ENCODE measurements at places on chromosomes 1 and 21.
A peak's percentile ranks its signal among the peaks of the same experiment; 100 is the strongest.

GRCh38 chr1:175678471-175678870, 64.9 kb downstream of the TNR start:
- DNase-seq = no peak

GRCh38 chr1:17561247-17561548, 21.7 kb downstream of the ARHGEF10L start:
- no peak for DNase-seq

- no peak for DNase-seq
These were observed 4.9 kb downstream of the CACHD1 start for GRCh38 chr1:64474665-64475439.

- DNase-seq = no peak
These were observed 80.5 kb downstream of the MPZL1 start for GRCh38 chr1:167802235-167802634.

DNA sequence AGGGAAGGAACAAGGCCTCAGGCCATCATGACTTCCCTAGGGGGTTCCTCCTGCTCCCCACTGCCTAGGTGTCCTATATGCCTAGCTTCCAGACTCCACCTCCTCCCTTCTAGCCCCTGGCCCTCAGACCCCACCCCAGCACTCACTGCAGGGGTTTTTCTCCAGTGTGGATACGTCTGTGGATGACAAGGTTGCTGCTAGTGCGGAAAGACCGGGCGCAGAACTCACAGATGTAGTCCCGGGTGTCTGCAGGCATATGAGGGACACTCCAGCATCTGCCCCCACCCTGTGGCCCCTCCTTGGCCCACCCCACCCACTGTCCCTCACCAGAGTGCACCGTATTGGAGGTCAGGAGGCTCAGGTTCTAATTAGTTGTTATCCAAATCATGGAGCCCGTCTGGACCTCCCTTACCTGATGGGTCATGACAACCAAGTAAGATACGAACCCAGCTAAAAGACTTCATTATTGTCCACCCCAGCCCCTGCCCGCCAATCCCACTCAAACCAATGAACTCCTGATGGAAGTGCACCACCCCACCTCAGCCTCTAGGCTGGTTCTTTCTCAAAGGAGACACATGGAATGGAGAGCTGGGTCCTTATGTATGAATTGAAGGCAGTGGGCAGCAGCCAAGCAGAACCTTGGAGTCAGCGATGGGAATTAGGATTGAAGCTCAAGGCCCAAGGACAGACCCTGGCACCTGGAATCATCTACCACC, 8.2 kb downstream of the ZNF692 start:
- DNase-seq = no peak

- DNase-seq = peak; percentile 90
These were observed 92.6 kb upstream of the NGF start for GRCh38 chr1:115430441-115431158.

GRCh38 chr1:220149742-220150141, 55.8 kb downstream of the IARS2 start:
- no peak for DNase-seq

GRCh38 chr1:15703562-15703961, 19.4 kb downstream of the PLEKHM2 start:
- peak; percentile 80 for DNase-seq

DNA sequence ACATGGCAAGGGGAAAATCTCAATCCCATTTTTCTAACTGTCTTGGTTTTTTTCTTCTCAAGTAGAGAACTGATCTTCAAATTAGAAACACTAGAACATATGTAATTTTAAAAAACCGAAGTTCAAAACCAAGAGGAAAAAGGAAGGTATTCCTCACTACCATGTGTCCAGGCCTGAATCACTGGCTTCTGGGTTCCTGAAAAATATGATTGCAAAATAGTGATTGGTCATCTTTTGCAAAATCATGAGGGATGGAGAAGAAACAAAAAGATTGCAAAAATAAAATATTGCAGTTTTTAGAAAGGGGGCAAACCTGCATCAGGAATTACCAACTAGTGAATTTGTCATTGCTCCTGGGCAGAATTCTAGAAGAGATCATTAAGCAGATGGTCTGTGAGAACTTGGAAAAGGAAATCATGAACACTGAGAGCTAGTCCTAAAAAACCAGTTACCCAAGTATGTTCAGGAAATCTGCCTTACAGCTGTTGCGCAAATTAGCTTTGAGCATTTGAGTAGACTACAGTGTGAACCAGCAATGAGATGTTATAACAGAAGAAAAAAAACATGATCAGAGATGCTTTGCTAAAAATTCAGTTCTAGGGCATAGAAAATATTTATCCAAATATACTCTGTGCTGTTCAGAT, 49.4 kb downstream of the SPATA46 start:
- DNase-seq = no peak

GRCh38 chr21:33843216-33843615, 72.4 kb downstream of the ATP5PO start:
- no peak for DNase-seq

DNA sequence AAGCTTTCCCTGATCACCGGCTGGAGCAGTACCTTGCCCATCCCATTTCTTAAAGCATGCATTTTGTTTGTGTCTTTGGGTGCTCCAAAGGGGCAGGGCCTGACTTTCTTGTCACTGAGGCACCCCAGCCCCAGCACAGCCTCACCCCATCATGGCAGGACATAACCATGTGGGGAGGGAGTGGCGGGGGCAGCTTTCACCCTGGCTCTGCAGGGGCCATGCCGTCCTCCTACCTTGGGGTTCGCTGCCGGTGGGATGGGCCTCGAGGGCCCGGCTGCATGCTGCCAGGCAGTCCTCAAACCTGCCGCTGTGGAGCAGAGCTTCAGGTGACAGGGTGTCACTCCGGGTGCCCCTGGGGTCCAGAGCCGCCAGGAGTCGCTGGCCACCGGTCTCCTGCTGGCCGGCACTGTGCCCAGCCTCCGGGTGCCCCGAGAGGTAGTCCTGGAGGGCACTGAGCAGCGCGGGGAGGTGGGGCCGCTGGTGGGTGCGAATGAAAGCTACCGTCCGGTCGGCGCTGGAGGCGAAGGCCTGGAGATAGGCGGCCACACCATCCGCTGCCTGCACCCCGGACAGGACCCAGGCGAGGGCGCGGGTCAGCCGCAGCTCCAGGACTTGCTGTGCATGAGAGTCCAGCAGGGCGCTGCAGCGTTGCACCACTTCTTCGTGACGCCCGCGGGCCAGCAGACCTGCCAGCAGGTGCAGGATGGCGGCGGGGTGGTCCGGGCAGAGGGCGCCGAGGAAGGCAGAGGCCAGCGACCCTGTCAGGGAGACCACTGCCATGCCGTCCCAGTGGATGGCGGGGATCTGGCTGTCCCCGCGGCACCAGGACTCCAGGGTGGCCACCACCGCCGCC, 1.5 kb downstream of the TTC34 start:
- no peak for DNase-seq

DNA sequence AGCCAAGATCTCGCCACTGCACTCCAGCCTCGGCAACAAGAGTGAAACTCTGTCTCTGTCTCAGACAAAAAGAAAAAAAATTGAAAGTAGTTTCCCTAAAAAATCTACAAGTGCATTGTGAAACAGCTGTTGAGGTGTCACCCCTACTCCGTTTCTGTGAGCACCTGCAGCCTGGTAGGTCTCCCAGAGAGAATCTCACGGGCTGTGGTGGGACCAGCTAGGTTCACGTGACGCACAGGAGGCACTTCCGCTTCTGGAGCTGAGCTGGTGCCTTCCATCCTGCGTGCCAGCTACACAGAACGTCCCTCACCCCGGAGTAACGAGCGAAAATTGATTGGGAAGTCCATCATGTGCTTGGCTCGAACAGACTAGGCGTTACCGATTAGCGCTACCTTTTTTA, 66.8 kb downstream of the COL24A1 start:
- DNase-seq = no peak

DNA sequence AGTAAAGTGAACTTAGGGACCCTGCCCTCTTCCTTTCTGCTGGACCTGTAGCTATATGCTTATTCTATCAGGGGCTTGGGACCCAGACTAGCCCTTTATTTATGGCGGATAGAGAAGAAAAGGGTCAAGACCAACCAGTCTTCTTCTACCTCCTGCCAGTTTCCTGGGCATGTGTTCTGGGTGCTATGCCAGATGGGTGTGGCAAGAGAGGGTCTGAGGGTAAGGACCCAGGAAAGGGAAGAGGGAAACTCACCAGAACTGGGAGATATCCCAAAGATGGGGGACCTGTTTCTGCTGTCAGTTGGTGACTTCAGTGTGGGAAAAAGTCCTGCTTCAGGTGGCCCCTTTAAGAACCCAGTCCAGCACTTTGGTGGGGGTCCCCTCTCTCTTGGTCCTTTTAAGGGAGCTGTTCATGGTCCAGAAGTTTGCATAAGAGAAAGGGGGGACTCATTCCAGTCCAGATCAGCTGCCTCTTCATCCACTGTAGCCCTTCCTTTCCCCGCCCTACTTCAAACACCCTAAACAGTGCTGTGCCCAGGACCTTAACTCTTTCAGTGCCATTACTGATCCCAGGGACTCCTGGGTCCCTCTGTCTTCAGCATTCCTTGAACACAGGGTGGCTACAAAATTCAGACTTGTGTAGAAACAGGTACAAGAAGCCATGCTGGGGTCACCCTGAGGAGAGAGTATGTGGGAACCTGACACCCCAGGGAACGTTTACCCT, 18.4 kb downstream of the SSR2 start:
- DNase-seq = no peak

- DNase-seq = peak; percentile 5
These were observed 1528.0 kb downstream of the BRINP3 start for GRCh38 chr1:188949701-188950100.

GRCh38 chr21:44478124-44478800, 23.0 kb downstream of the LRRC3 start:
- DNase-seq = no peak

DNA sequence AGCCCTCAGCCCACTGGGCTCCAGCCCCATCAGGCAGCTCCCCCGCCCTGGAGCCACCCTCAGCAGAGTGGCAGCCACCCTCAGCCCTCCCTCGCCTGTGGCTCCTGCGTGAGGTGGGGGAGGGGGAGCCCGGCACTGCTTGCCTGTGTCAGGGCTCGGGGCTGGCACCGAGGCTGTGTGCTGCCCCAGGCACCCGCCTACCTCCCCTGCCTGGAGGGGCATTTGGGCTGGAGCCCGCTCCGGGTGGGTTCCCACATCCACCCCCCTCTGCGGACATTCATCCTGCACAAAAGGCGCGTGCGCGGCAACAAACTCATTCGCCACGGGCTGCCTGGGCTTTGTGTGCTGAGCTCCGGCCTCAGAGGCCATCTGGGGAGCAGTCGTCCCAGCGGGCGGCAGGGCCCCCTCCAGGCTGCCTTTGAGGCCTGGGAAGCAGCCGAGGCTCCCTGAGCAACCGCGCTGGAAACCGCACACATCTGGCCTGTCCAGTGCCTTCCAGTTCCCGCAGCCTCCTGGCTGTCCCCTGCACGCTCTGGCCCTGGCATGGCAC, 12.6 kb upstream of the TNFRSF14 start:
- DNase-seq = peak; percentile 73

GRCh38 chr21:27480841-27481261, 514.0 kb upstream of the ADAMTS5 start:
- peak; percentile 46 for DNase-seq

DNA sequence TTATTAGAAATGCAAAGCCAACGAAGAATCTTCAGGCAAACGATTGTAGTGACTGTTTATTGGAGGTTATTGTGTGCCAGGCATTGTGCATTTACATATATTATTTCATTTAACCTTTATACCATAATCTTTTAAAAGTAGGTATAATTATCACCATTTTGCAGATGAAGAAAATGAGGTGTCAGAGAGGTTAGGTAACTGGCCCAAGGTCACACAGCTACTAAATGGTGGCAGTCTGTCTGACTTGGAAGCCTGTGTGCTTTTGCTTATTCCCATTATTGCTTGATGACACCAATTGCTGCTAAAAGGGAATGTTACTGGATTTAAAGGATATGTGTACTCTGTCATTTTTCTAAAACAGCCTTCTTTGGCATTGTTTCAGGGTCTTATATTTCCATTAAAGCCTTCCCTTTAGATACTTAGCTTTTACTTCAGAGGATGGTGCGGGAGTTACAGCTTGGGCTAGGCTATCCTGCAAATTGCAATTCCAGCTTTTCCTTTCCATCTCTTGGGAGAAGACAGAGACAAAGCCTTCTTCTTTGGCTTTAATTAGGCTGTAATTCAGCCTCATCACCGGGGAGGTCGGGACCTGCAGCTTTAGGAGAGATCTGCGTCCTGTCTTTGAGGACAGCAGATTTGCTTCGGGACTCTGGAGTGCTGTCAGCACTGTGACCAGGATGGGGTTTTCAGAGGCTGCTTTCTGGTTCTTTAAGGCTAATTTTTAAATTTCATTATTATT, 37.4 kb upstream of the ERRFI1 start:
- DNase-seq = no peak

GRCh38 chr21:25188677-25189079, 418.6 kb downstream of the MRPL39 start:
- no peak for DNase-seq

- peak; percentile 89 for DNase-seq
These were observed 21.3 kb downstream of the RAB3B start for GRCh38 chr1:51969038-51969705.

DNA sequence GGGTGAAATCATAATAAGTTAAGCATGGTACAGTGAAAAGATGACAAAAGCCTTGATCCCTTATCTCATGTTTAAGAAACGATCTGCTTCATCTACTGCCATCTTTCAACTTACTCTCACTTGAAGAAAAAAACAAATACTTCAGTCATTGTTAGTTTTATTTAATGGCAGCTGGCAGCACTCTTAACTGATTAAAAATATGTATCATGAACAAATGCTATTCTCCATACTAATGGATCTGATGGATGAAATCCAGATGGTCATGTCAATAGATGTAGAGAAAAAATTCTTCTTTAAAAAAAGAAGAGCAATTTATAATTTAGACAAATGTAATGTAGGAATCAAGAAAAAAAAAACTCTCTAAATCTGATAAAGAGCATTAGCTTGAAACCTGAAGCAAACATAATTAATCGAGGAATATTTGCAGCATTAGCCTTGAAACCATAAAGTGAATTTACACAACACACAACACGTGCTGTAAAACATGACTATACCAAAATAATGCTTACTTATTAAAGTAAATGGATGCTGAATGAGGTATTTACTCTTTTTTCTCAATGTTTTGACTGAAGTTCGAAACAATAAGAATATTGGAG, 579.0 kb upstream of the ADAMTS5 start:
- DNase-seq = no peak

DNA sequence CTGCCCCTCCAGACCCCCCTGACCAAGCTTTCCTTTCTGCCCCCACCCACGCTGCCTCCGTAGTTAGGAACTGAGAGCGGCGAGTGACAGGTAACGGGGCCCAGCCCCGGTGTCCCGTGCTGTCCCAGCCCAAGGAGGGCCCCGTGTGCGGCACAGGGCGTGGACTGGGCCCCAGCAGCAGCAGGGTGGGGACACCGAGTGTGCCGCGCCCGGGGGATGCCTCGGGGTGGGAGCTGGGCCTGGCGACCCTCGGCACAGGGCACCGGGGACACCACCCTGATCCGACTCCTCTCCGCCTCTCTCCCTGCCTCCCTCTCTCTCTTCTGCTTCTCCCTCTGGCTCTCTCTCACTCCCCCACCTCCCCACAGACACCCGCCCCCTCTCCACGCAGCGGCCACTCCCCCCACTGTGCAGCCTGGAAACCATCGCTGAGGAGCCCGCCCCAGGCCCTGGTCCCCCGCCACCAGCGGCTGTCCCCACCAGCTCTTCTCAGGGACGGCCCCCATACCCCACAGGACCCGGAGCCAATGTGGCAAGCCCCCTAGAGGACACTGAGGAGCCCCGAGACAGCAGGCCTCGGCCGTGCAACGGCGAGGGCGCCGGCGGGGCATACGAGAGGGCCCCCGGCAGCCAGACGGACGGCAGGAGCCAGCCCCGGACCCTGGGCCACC, 22.7 kb downstream of the PANK4 start:
- no peak for DNase-seq
